ENCODE measurements at places on chromosomes 3 and 15. TPM values are rescaled to one million over a fixed set of nuclear protein-coding genes. Genes with fewer than 3 reads are reported as not detected.

- H3K4me1 ChIP-seq = peaks cover 8% of the 10 kb centered on the region
- H3K27me3 ChIP-seq = no peaks in the 10 kb centered on the region
- H3K36me3 ChIP-seq = no peaks in the 10 kb centered on the region
- peak; percentile 68 for DNase-seq
Observed at GRCh38 chr3:125437631-125438435, 62.7 kb upstream of the ZNF148 start.

DNA sequence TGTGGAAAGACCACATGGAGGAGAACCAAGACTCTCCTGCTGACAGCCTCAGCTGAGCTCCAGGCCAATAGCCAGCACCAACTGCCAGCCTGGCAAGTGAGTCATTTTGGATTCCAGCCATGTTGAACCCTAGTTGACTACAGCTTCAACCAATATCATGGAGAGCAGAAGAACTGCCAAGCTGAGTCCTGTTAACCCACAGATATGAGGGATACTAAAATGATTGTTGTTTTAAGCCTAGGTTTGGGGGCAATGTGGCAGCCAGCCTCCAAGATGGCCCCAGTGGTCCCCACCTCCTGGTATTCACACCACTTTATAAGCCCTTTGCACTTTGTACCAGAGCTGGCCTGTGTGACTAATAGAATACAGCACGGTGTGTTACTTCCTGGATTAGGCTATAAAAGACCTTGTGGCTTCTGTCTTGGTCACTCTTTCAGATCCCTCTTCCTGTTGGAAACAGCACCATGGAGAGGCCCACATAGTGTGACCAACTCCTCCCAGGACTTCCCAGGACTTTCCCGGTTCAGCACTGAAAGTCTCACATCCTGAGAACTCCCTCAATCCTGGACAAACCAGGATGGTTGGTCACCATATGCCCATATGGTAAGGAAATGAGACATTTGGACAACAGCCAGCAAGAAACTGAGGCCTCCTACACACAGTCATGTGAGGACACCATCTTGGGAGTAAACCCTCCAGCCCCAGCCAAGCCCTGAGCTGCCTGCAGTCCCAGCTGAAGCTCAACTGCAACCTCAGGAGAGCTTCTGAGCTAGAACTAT, 32.4 kb upstream of the CDV3 start:
- H3K4me3 ChIP-seq = no peak overlapping the region
- H3K27ac ChIP-seq = no peak overlapping the region
- no peak for DNase-seq

Gene GAP43
- total RNA-seq = not detected

Gene KIF15
- total RNA-seq = 1.8 TPM

Measured in thyroid gland (tissue), 4 donors.